ENCODE measurements at places on chromosomes 12 and 14.

DNA sequence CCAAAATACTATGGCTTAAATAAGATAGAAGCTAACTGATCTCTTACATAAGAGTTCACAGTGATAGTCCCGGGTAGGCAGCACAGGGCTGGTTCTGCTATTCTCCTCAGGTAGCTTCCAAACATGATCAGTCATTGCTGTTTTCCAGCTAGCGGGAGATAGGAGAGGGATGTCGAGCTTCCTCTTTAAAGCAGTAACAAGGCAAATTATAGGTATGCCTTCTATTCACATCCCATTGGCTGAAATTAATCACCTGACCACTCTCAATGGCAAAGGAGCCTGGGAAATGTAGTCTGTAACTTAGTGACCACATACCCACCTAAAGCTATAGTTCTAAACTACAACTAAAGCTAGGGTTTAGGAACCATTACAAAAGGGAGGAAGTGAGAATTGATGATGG is 34.5 kb upstream of the VRK1 start:
- no peak for DNase-seq

DNA sequence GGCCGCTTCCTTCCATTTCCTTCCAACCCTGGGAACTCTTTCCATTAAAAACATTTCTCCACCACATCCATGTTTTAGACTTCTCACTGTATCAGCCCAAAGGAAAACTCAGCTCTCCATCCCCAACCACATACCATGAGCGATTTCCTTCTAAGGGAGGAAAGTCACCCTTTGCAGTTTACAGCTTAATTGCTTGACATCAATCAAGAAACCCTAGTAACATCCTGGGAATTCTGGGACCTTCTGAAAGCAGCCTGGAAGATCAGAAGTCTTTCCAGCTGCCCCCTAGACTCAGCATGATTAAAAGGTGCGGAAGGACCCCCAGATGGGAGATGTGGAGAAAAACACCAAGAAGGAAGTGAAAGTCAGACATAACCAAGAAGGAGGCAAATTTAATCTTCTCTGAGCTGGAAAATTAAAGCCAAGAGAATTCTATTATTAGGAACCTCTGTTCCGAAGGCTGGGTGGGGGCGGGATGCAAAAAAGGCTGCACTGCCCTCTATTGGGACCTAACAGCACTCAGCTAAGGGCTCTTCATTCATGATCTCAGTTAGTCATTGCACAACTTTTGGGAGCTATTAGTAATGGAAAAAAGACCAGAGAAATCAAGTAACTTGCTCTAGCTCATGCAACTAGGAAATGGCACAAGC is 73.3 kb upstream of the PLXNC1 start:
- no peak for DNase-seq

- no peak for DNase-seq
Measured at GRCh38 chr12:120711411-120711810, 1.2 kb downstream of the UNC119B start.

DNA sequence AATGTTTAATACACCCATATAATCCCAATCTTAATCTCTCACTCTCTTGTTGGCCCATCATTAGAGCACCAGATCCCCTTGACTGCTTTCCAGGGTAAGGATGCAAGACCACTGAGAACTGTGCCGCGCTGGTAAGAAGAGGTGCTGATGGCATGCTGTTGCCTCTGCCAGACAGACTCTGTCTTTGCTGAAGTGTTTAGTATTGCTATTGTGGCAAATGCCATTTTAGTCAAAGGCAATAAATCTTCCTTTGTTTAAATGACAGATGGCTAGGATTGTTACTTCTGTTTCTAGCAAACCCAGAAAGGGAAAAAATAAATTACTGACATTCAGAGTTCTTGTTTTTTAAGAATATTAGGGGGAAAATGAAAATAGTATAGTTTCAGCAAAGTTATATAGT is 152.3 kb downstream of the MON2 start:
- DNase-seq: no peak

GRCh38 chr12:81699551-81699950 is 59.6 kb downstream of the PPFIA2 start:
- no peak for DNase-seq

DNA sequence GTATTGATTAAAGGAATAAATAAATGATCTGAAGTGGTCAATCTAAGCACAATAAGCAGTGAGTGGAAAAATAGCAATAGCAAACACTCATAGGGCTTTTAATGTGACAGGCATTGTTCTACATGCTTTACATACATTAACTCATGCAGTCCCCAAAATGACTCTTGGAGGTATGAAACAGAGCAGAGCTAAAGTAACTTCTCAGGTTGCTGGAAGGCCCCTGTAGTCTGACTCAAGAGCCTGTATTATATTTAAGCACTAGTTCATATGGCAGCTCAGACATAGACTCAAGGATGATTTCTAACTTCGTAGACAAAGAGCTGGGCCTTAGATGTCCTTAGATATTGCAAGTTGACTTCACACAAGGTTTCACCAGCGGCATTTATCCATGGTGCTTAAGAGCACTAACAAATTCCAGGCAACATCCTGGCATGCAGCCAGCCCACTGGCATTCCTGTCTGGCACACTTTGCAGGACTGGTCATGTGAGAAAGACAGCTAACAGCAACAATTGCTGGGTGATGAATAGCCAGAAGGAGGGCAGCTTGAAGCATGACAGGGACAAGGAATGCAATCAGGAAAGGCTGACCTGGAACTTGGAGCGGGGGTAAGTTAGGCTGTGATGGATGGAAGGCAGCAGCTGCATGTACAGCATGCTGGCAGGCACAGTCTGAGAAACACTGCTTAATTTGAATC is 22.9 kb upstream of the KTN1 start:
- no peak for DNase-seq

- no peak for DNase-seq
Measured at GRCh38 chr14:100523843-100524169, 63.4 kb downstream of the BEGAIN start.

All from stimulated activated CD8-positive, alpha-beta memory T cell treated with anti-CD3 and anti-CD28 coated beads, Interleukin-7, amount 100 ng/mL, for 24 hours (primary cell).